ENCODE measurements at places on chromosomes 2 and 18.
A peak's percentile ranks its signal among the peaks of the same experiment; 100 is the strongest.

GRCh38 chr2:238489896-238490295 lies 63.2 kb downstream of the ASB1 start:
- no peak for DNase-seq

GRCh38 chr18:31258789-31259188 lies 59.2 kb upstream of the DSG1 start:
- no peak for DNase-seq

GRCh38 chr2:111222204-111222866 lies 101.6 kb downstream of the BCL2L11 start:
- no peak for DNase-seq

GRCh38 chr2:207473049-207473930 lies 56.5 kb upstream of the CREB1 start:
- DNase-seq = peak; percentile 33

DNA sequence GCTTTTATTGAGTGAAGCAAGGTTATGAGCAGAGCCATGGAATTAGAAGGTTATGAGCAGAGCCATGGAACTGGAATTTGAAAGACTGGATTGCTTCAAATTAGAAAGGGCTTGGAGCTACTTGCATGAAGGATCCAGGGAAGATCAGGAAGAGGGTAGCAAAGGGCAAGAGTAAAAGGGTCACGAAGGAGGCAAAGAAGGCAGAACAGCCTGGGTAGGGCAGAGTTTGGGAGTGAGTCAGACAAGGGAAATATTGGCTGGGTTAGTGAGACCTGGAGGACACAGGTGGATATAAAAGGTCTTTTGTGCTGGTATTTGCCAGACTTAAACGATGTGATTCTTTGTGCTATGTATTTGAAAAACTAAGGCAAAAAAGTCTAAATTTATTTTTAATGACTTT lies 65.0 kb downstream of the SEMA4F start:
- DNase-seq = no peak

- no peak for DNase-seq
Measured at GRCh38 chr2:129061069-129061768, 742.6 kb upstream of the HS6ST1 start.

DNA sequence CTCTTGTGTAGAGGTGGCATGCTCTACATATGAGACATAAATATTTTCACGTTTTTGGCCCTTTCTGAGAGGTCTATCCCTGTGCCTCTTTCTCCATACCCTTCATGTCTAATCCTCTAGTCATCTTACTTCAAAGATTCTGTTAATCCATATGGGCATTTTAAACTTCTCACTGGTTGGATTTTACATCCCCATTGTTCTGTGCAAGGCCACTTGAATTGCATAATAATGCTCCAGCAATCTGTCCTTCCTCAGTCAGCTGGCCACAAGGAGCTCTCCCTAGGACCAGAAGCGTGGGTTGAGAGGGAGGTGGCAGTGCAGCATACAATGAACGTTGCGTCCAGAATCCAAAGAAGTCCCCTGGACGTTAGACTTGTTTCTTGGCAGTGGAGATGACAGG lies 58.2 kb downstream of the TDRD15 start:
- no peak for DNase-seq

DNA sequence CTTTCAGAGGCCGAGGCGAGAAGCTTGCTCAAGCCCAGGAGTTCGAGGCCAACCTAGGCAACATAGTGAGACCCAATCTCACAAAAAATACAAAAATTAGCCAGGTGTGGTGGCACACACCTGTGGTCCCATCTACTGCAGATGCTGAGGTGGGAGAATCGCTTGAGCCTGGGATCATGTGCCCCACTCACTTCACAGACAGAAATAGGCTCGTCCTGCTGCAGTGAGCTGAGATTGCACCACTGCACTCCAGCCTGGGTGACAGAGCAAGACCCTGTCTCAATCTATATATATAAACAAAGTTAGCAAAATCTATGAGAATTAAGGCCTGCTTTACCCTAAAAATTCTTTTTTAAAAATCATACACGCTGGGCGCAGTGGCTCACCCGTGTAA lies 50.8 kb downstream of the TEX44 start:
- DNase-seq = no peak

DNA sequence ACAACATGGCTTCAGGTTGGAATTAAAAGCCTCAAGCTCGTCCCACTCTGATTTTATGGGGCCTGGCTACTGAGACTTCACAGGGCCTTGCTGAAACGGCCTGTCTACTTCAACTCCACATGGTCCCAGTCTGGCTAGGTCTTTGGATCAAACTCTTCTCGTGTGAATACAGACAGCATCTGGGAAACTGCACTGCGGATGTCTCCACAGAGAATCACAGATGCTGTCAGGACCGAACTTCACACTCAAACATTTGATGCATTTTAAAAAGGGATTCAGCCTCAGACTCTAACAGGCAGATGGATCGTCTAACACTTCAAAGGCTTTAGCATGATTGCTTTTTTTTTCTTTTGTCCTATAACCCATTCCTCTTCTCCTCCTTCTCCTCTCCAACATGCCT lies 198.5 kb downstream of the ZNF521 start:
- DNase-seq = no peak

DNA sequence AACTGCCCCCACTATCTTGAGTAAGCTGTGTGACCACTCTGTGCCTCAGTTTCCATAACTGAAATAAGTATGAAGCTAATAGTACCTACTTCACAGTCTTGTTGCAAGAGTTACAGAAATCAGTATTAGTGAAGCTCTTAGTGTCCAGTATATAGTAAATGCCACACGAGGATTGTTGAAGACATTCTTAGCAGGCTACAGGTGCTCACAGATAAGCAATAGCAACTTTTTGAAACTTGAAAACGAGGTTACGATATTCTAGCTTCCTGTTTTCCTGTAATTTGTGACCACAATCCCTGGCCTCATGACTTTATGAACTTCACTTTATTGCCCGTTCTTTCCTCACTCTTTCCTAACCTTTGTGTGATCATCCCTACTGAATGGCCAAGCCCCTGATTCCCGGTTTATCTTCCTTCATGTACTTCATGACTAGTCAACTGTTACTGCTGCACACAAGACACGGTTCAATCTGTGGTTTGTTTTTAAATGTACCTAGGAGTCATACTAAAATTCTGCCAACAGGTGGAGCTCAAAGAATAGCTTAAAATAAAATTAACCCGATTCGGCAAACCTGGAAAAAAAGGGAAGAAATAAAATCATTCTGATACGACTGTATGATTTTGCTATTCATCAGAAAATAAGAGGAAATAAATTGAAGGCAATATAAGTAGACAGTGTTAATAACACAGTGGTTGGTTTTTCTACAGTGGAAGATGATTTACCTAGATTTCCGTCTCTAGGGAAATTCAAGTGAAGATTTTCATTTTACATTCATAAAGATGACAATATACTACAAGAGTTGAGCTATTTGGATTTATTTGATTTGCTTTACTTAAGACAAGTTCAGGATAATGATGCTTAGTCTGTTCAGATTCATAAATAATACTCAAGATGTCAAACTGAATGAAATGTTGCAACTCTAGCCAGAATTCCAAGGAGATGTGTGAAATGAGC lies 38.1 kb upstream of the STAT1 start:
- DNase-seq = no peak

- no peak for DNase-seq
Measured at GRCh38 chr2:170354855-170355780, 177.2 kb downstream of the MYO3B start.

DNA sequence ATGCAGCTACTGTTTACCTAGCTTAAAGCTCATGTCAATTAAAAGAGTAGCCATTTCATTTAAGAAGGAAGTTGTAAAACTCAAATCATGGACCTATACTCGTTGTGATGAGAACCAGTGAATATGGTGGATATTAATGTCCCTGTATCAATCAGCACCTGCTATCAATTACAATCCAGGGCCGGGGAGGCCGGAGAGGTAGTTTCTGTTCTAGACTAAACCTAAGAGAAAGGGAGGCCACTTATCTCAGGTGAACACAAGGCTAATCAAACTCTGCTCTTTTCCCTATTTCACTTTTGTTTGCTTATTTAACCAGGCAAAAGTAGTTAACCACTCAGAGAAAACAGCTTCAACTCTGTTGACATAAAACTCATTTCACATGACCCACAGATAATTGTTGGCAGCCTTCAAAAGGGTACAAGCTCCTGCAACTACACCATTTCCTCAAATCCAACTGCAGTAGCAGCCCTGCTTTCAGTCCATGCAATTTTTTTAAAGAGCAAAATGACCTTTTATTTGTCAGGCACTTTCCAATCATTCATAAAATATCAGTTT lies 27.8 kb upstream of the SLC9A2 start:
- no peak for DNase-seq

DNA sequence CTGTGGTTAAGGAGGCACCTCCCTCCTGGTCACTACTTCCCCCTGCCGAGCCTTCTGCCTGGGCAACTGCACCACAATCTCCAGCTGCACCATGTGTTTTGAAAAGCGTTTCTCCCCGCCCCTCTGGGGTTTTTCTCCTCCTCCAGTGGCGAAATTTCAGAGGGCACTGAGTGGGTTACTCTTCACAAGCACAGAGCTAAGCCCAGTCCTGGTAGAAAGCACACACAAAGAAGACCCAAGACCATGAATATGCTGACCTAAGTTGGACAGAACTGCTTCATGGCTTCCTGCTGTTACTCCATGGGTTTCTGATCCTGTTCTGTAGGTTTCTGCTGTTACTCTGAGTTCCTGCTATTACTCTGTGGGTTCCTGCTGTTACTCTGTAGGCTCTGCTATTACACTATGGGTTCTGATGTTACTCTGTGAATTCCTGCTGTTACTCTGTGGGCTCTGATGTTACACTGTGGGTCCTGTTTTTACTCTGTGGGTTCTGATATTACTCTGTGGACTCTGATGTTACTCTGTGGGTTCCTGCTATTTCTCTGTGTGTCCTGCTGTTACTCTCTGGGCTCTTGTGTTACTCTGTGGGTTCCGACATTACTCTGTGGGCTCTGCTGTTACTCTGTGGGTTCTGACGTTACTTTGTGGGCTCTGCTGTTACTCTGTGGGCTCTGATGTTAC lies 216.6 kb downstream of the RTP5 start:
- DNase-seq = no peak

DNA sequence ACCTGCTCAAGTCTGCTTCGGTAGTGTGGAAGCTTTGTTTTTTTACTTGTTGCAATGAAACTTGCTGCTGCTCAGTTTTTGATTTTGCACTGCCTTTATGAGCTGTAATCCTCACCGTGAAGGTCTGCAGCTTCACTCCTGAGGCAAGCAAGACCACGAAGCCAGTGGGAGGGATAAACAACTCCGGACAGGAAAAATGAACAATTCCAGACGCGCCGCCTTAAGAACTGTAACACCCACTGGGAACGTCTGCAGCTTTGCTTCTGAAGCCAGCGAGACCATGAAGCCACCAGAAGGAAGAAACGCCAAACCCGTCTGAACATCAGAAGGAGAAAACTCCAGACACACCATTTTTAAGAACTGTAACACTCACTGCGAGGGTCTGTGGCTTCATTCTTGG lies 245.7 kb upstream of the REG3G start:
- DNase-seq = no peak

- DNase-seq = no peak
Measured at GRCh38 chr2:133591164-133591563, 22.9 kb upstream of the NCKAP5 start.

GRCh38 chr2:233125455-233126065 lies 65.4 kb downstream of the INPP5D start:
- no peak for DNase-seq
